ENCODE measurements at places on chromosomes 12 and 14.

GRCh38 chr12:6827437-6827911 is 733 bp upstream of the P3H3 start:
- peak; percentile 26 for DNase-seq

DNA sequence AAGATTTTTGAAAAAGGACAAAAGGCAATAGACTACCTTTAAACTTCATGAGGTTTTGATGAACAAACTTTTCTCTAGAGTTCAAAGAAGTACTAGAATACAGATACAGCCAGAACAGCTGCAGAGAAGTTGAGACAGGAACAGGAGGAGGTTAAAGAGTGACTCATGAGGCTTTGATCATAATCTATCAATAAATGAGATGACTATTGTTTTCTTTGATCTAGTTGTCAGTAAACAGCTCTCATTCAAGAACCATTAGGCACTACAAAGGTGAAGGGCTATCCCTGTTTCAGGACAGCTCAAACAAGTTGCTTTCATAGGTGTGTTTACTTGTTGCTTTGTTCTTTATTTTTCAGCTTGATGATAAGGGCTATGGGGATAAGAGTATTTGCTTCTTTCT is 2.4 kb downstream of the WASHC3 start:
- DNase-seq = peak; percentile 82

DNA sequence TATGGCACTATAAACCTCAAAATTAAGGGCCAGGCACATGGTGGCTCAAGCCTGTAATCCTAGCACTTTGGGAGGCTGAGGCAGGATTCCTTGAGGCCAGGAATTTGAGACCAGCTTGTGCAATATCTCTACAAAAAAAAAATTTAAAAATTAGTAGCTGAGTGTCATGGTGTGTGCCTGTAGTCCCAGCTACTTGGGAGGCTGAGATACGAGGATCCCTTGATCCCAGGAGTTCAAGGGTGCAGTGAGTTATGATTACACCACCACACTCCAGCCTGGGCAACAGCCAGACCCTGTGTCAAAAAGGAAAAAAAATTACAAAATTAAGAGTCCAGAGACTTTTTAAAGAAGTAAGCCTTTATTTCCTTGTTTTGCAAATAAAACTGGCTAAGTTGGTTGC is 1.8 kb upstream of the GCN1 start:
- no peak for DNase-seq

DNA sequence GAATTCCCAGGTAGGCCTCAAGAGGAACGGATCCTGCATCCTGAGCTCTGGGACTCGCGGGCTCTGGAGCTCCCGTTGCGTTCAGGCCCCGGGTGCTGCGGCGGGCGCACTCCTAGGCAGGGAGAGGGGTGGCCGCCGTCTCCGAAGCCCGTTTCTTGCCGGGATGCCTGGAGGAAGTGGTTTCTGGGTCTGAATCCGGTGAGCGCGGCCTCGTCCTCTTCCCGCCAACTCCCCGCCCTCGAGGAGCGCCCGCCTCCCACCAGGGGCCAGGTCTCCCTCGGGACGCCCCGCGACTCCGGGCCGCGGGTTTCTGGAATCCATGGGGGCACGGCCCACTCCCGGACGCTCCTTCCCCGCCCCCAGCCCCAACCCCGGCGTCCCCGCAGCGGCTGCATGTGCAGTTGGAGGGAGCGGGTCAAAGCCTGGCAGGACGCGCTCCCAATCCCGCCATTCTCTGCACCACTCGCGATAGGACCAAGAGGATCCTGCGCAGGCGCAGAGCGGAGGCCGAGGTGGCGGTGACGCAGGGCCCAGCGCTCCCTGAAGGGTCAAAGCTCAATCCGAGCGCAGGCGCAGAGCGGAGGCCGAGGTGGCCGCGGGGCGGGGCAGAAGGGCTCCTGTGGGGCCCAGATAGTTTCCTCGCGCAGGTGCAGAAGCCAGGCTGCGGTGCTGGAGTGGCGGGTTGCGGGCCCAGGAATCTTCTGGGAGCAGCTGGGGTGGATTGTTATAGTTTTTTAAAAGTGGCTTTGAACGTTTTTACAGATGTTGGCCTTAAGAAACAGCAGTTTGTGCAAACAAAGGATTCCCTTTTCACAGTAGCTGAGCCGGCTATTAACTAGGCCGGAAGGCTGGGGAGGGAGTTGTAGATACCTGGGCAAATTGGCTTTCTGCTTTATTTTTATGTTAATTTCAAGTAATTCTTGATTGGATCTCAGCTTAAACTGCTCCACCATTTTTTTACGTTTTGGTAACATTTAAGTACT is 796.4 kb downstream of the AACS start:
- DNase-seq = no peak

DNA sequence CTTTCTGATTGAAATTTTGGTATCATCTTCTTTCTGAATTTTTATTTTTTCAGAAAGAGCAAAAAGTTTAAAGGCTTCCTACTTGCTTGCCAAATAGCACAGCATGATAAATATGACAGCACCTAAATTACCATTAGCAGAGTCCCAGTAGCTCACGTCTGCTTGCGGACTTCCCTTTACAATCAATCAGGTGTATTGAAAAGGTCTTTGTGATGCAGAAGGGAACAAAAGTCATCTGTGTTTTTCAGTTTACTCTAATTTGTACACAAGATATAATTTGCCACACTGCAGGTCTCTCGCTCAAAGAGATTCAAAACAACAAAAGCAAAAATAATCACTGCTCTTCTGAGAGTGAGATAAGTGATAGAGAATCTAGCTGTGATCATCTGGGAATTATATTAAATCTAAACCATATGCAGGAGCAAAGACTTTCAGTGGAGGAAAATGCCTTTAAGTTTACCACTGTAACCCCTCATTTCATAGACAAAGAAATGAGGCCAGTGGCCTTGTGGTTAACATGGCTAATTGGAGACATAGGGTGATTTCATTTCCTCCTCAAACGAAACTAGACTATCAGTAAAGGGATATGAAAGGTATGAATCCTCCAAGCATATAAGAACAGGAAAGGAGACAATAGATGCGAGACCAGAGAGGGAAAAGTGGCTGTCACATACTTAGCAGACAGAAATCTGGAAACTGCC is 240.8 kb upstream of the TMPO start:
- DNase-seq = no peak

DNA sequence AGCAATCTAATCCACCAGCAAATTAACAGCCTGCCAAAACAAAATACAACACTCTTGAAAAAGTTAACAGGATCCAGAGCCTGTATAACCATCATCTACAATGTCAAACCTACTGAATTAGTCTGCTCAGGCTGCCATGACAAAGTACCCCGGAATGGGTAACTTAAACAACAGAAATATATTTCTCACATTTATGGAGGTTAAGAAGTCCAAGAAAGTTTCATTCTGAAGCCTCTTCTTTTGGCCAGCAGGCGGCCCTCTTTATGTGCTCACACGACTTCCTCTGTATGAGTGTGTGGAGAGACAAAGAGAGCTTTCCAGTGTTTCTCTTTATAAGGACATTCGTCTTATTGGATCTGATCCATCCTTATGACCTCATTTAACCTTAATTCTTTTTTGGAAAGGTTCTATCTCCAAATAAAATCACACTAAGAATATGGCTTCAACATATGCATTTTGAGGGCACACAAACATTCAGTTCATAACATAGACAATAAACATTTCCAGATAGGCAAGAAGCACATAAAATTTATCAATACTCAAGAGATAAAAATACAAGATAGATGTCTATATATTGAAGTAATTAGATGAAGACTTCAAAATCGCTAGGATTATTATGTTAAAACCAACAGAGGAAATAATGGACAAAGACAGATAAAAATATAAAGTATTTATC is 5.9 kb upstream of the RERG start:
- peak; percentile 11 for DNase-seq

- DNase-seq = no peak
Measured at GRCh38 chr12:124648710-124649384, 81.4 kb upstream of the NCOR2 start.

- DNase-seq = no peak
Measured at GRCh38 chr12:52086944-52087835, 7.7 kb downstream of the SMIM41 start.

GRCh38 chr12:89278862-89279261 is 73.4 kb downstream of the DUSP6 start:
- DNase-seq = no peak

DNA sequence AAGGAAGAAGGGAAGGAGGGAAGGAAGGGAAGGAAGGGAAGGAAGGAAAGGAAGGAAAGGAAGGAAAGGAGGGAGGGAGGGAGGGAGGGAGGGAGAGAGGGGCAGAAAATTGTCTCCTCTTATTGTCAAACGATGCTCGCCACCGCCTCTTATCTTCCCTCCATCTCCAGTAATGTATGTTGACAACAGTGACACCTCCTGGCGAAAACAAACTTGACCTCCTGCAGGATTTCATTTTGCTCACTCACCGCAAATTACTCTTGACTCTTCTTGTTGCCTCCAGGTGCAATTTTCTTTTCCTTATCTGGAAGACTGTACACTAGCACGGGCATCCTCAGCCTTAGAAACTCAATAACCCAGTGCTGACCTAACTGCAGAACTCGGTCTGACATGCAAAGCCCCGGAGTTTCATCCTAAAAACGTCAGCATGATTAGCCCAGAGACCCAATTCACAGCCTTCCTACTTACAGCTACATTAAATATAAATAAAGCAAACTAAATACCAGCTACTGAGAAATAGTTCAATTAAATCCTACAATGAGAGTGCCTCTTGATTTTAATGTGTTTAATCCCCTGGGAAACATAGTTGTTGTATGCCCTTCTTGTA is 512.4 kb upstream of the TMPO start:
- no peak for DNase-seq

DNA sequence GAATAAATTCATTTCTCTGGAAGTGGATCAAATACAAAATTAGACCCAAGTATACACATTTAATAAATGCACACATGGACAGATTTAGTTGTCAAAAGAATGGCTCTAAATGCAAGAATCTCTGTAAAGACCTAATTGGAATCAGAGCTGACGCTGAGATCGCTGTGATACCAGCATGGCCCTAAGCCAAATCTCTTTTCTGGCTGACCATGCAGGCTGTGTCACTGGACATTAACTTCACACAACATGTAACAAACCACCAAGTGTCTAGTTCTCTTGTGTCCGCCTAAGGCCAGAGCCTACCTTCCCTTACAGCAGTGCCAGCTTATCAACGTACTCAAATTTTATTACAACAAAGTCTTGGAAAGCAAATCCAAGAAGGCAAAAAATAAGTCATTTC is 127.5 kb downstream of the MED13L start:
- DNase-seq = no peak

- DNase-seq = no peak
Measured at GRCh38 chr14:45252366-45253069, 484 bp downstream of the MIS18BP1 start.

DNA sequence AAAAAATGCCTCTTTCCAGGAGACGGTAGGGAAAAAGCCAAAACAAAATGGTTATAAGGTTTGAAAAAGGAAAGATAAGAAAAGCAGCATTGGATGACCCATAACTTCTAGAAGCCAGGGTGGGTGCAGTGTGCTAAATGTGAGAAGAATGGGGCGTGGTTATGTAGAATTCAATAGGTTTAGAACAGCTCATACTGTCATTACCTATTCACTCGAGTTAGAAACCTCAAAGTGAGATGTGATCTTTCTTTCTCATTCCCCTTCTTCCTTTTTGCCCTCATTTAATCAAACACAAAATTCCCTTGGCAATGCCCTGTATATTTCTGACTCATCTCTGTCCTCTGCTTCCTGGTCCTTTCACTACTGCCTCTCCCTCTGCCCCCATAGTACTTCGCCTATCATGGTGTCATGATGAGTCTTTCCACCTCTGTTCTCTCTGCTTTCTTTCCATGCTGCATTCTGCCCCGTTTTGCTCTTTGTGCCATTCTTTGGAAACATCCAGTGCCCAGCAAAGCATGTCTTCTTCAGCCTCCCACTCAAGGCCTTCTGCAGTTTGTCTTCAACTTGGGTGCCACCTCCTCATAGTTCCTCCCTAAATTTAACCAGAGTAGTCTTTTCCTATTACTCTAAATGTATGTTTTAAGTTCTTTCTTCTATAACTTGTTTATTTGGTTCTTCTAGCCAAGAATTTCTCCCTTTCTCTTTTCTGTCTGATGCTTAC is 496.3 kb downstream of the NRXN3 start:
- DNase-seq = no peak

DNA sequence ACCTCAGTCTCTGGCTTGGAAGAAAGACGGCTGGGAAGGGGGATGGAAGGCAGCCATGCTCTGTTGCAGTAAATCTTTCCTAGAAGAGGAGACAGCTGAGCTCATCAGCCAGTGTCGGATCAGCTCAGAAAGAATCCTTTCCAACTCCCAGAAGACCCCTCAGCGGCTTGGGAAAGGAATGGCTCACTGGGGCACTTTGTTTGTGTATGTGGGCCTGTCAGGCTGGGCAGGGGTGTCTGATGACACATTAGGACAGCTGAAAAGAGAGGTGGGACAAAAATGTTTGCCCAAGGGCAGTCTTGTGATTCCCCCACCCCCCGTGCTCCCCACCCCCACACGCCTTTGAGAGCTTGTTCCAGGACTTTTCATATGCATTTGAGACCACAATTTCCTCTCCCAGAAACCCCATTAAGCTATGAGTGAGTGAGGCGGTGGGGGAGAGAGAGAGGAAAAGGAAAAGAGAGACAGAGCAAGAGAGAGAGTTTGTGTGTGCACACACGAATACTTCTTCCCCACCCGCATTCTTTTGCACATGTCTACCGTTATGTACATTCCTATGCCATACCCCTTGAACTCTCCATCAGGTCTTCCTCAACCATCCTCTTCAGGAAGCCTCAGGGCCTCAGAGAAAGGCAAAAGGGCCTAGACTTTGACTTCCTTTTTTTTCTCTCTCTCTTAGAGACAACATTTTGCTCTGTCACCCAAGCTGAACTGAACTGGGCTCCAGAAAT is 198.9 kb downstream of the ZFP36L1 start:
- DNase-seq = no peak

DNA sequence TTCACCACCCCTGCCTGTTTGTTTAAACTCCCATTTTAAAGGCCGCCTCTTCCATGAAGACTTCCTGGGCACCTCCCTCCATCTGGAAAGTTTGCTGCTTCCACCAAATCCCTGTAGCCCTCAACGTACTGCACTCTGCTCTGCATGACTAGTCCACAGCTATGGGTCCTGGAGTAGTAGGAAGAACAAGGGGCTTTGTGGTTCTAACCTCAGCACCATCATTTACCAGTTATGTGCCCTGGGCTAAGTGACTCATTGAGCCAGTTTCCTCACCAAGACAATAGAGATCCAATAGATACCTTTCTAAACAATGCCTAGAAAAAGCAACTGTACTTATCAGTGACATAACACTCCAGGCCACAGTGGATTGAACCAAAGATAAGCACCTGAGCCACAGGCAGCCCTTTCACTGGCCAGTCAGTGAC is 8.5 kb upstream of the LTBP2 start:
- DNase-seq = peak; percentile 72

- no peak for DNase-seq
Measured at GRCh38 chr14:64640839-64641238, 63.4 kb upstream of the PLEKHG3 start.

GRCh38 chr14:50396631-50397389 is at the start of gene CDKL1:
Gene CDKL1 (minus strand): TSS chr14:50396881. CDS start chr14:50395868, 1,013 bp downstream.
- DNase-seq = peak; percentile 8

- DNase-seq = no peak
Measured at GRCh38 chr12:118520214-118521035, 144.1 kb downstream of the SUDS3 start.
